NCI-H187 (cell line): ENCODE measurements at places on chromosomes 2 and 18.

DNA sequence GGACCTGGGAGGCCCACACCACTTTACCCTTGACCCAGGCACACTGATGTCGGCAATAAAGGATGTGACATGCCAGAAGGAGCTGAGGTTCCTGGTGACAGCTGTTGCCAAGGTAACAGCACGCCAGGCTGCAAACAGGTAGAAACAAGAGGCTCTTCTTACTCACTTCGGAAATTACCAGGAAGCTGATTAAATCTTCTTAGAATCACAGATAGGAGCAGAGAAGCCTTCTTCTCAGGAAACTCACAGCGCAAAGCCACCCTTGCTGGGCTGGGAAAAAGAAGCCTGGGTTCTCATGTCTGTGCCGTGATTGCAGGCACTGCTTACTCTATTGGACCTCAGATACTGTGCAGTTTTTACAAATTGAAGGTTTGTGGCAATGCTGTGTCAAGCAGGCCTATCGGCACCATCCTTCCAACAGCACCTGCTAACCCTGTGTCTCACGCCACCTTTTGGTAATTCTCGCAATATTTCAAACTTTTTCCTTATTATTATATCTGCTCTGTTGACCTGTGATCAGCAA is 61.0 kb upstream of the TAF1B start:
- DNase-seq = no peak

- no peak for DNase-seq
Observed at GRCh38 chr2:53353135-53354114, 414.2 kb upstream of the CHAC2 start.

DNA sequence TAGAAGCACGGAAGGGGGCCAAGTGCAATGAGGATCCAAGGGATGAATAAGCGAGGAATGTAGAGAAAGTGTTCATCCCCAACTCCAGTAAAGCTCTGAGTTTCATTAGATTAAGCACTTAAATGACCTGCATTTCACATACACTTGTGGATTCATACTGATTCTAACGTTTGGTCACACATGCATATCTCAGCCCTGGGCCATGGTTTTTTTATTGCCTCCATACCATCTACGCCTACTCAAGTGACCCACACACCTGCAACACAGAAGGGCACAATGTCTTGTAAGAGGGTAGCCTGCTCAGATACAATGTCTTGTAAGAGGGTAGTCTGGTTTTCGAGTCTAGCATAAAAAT is 566 bp upstream of the MRPS5 start:
- no peak for DNase-seq

- no peak for DNase-seq
Observed at GRCh38 chr2:121828281-121828731, 72.9 kb downstream of the TSN start.

DNA sequence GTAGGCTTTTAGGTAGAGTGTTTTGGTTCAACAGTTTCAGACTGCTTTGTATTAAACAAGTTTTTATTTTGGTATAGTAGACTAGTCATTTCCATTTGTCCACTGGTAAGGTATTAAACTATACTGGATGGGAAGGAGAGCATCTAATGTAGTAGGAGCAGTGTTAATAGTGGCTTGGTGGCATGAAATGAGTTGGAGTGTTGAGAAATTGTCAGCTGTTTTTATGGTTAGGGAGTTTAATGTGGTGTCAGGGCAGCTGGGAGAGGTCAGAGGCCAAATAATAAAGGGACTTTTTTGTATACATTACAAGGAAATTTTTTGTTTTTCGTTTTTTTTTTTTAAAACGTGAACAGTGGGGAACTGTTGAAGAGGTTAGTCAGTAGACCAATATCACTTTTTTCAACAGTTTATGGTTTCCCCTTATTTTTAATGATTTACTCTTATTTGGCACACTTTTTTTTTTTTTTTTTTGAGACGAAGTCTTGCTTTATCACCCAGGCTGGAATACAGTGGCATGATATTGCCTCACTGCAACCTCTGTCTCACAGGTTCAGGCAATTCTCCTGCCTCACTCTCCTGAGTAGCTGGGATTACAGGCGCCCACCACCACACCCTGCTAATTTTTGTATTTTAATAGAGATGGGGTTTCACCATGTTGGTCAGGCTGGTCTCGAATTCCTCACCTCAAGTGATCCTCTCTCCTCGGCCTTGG is 21.2 kb downstream of the ACTR3 start:
- DNase-seq = no peak

- DNase-seq = no peak
Observed at GRCh38 chr18:74399091-74399887, 57.8 kb downstream of the DIPK1C start.

DNA sequence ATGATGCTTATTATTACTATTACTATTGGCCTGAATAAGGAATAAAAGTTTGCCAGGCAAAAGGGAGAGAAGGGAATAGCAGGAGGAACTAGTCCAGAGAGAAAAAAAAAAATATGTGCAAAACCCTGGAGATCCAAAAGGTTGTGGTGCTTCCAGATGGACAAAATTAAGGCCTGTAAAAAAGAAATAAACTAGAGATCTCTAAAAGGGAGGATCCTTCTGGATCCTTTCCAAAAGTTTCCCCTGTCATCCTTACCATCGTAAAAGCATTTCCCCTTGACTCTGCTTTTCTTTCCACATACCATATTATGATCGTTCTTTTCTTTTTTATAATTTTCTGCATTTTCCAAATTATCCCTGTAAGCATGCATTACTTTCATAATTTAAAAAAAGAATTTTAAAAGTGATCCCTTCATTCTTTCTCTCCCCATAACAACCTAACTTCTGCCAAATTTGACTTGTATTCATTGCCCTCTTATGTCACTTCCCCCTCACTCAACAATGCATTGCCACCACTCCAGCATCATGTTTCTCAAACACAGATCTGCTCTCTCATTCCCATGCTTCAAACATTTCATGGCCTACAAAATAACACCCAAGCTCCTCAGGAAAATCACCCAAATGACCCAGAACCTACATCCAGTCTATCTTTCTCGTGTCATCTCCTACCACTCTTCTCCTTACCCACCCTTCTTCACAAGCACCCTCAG is 40.3 kb downstream of the RBMS1 start:
- DNase-seq = no peak

DNA sequence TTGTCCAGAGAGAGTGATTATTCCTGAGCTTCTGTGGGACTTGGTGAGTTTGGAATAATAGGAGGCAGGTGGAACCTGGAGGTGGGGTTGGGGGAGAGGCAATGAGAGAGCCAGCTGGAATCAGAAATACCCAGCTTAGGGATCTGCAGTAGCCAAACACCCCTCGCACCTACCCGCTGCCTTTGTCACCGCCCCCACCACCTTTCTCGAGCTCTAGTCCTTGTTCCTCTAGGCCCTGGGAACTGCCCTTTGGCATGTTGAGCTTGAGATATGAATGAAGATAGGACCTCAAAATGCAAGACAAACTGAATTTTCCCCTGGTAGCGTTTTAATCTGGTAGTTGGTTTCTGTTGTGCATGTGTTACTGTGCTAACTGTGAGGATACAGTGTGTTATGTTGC is 242.9 kb downstream of the PTPRM start:
- no peak for DNase-seq

- DNase-seq = no peak
Observed at GRCh38 chr2:218400167-218400929, 680 bp downstream of the CTDSP1 start.

- no peak for DNase-seq
Observed at GRCh38 chr2:53865264-53865663, 5.5 kb upstream of the GPR75 start.

- no peak for DNase-seq
Observed at GRCh38 chr2:224772494-224772893, 56.3 kb upstream of the CCDC195 start.

DNA sequence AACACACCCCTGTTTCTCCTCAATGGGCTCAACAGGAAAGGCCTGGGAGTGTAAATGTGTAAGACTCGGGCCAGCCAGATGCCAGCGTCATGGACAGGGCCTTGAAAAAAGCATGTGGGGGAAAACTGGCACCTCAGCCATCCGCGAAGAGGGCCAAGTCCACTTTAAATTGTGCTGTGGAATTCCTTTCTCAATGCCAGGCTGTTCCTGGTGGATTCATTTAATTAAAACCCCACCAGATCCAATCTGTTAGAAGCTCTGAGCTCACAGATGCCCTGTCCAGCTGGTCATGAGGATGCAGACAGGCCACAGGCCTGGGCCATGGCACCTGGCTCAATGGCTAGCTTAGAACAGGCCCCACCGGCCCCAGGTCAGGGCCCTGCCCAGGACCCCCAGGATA is 24.8 kb downstream of the KCNK3 start:
- no peak for DNase-seq

GRCh38 chr2:5473635-5474034 is 218.5 kb upstream of the SOX11 start:
- DNase-seq = no peak

DNA sequence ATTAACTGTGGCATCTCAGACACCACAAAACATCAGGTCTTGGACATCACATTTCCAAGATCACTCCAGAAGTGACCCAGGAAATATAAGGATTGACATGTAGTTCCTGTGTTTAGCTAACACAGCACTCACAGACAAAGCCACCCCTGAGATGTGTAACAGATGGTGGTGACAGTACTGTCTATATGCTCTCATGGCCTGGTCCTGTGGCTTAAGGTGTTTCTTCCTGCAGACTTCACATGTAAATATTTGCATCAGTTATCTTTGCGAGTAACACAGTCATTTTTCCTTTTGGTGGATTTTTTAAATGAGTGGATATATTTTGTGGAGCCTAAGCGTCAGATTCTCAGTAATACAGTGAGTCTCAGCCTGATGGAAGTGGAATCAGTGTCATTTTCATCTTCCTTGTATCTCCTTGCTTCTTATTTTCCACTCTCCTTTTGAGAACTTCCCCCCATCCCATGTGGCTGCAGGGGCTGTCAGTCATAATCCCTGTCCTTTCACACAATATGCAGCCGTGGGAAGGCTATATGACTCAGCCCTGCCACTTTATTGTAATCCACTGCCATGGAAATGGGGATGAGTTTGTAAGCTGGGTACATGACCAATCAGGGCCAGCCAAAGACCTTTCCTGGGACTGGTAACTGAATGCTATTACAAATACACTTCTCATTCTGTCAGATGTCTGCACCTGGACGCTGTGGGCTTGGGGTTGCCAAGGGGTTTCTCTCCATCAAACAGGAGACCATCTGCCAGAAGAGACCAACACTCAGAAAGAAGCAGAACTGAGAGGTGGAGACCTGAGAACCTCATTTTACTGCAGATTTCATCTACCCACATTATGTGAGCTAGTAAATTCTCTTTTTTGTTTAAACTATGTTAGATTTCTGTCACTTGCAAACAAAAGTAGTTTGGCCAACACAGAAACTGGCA is 74.3 kb downstream of the ICOS start:
- no peak for DNase-seq

GRCh38 chr2:72155737-72156136 is 8.1 kb upstream of the CYP26B1 start:
- no peak for DNase-seq

DNA sequence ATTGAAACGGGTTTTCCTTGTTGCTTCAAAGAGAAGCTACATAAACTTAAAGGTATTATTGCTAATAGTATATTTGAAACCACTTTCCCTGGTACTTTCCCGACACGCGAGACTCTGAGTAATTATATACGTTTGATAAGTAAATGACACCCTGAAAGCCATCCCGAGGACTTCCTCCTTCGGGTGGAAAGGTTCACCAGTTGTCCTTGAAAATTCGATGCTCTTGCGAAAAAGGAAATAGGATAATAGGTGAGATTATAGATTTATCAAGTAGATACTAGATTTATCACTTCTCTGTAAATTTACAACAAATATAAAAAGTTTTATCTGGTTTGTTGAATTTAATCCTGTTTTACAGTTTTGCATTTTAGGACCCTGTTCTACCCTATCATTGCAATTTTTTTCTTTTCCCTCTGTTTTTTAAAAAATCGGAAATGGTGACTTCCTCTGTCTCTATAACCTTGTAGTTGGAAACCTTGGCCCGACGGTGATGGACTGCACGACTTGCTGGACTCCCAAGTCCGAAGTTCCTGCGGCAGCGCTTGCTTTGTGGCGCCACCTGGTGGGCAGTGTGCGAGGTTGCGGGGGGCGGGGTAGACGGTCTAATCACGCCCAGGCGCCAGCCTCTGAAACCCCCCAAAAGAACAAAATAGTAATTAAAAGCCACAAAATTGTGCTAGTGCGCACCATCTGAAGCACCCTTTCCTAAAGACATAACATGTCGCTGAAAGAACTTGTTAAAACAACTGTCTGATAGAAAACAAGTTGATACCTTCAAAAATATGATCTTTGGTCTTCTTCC is 972 bp upstream of the DLX2 start:
- peak; percentile 17 for DNase-seq

- no peak for DNase-seq
Observed at GRCh38 chr2:239156516-239157265, 244.1 kb downstream of the HDAC4 start.

- DNase-seq = no peak
Observed at GRCh38 chr2:146989741-146990140, 855.1 kb upstream of the ACVR2A start.

GRCh38 chr2:38733300-38733971 is 17.7 kb downstream of the SRSF7 start:
- no peak for DNase-seq

- DNase-seq = no peak
Observed at GRCh38 chr18:49016648-49017539, 66.1 kb upstream of the SMAD7 start.

DNA sequence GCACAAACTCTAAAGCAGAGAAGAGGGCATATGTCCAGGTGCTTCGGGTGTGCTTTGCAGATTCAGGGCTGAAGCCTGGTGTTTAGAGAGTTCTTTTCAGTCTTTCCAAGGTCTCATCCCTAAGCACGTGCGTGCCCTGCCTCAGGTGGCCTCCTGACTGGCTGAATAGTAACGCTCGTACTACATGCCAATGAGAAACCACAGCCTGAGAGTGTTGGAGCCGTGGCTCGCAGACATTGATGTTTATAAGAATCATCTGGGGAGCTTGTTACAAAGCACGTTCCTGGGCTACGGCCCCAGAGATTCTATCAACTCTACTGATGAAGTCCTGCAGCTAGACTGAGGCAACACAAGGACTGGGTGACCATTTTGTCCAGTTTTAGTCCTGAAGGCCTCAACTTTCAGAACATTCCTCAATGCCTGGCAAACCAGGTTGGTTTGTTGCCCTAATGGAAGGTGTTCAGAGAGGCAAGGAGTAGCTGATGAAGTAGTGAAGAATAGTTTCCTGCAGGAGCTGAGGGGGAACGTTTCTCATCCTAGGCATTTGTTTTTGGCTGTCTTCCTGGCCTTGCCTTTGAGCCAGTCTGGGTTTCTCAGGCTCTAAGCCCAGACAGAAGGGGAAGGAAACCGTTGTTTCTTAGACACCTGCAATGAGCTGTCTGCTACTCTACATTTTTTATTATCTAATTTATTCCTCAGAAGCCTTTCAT is 31.5 kb upstream of the HAAO start:
- DNase-seq = no peak

- no peak for DNase-seq
Observed at GRCh38 chr2:155035308-155035707, 336.8 kb downstream of the KCNJ3 start.

DNA sequence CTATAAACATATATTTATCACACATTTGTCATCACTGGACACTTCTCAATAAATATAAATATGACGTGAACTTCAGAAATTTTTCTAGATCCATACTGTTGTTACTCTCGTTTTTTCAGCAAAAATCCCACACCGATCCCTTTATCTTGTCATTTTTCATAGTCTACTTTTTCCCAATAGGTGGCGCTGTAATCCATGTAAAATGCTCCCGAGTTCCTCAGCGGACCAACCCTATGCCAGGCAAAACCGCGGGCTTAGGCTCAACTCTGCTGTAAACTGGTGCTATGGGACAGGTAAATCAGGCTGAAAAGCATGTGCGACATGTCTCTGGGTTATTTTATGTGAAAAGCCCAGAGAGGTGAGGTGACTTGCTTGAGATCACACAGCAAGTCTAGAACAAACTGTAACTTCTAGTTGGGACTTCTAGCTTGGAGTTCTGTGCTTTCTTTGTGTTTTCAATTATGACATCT is 104.0 kb downstream of the COBLL1 start:
- DNase-seq = no peak
